T follicular helper cell (primary cell): ENCODE measurements at places on chromosomes 13 and 19.

- no peak for DNase-seq
These were observed 3.4 kb downstream of the ZNF823 start for GRCh38 chr19:11735375-11735774.

GRCh38 chr13:27281420-27281819 is 10.8 kb downstream of the RASL11A start:
- DNase-seq, result no peak

DNA sequence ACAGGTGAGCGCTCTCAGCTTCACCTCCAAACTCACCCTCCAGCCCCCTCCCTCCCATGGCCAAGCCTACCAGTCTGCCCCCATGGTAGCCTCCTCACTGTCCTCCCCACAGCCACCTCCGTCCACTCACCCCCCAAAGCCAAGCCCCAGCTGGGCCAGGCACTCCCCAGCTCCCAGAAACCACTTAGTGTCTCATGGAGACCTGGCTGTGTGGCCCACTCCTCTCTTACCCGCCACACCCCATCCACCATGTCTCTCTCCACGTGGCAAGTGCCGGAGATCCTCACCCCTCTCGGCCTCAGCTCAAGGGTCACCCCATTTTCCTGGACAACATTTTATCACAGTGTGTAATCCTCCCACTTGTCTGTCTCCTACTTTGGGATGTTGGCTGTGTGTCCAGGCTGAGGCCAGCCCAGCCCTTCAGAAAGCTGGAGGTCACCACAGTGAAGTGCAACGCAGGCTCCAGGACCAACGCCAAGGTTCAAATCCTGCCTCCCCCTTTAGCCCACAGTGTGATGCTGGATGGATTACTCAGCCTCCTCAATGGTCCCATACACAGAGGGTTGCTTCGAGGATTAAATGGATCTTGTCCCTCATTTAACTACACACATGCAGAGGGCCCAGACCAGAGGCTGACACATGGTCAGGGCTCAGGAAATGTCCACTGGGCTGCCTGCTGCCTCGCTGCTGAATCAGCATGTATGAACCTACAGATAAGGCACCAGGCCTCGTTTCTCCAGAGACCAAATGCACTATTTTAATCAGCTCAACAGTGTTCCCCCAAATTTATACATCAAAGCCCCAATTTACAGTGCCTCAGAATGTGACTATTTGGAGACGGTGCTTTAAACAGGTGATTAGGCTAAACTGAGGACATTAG is 71.3 kb downstream of the CEBPG start:
- no peak for DNase-seq

GRCh38 chr13:50887151-50887550 is 22.4 kb upstream of the RNASEH2B start:
- DNase-seq, result no peak

- no peak for DNase-seq
These were observed 330.6 kb downstream of the ATP8A2 start for GRCh38 chr13:25702386-25702785.

DNA sequence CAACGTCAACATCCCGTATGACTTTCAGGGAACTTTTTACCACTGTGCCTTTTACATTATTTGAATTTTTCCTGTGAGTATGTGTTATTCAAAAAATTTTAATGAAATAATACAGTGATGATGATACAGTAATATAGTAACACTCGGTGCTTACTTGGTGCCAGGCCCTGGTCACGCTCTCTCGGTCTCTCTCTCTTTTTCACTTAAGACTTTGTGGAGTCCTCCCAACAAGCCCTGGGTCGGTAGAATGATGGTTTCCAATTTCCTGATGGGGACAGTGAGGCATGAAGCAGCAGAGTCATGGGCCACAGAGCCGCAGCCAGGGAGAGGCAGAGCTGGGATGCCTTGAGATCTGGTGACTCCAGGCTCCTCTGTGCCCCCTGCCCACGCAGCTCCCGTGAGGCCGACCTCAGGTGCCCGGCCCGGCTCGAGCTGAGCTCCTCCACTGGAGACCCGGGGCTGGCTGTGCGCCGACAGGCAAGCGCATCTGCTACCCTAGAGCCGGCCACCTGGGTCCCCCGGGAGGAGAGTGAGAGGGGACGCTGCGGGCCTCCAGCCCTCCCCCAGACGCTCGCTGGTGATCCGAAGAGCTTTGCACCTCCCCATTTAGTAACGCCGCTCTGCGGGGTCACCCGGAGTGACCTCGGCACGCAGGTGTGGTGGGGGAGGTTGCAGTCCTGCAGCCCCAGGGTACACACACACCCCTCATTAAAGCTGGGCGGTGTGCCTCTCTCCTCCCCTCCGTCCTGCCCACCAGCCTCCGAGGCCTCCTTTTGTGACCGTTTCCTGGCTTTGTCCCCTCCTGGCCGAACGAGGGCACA is 4.4 kb upstream of the SBK3 start:
- no peak for DNase-seq

DNA sequence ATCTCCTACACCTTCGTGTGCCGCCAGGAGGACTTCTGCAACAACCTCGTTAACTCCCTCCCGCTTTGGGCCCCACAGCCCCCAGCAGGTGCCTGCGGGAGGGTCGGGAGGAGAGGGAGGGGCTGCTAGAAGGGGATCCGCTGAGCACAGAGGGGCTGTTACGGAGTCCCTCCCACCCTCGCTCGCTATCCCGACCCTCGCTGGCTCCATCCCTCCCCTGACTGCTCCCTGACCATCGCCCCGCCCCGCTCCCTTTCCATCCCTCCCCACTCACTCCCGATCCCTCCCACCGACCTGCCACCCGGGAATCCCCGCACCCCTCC is 780 bp downstream of the CD177 start:
- no peak for DNase-seq

GRCh38 chr19:35977446-35978222 is 17.4 kb upstream of the SDHAF1 start:
- DNase-seq, result no peak

GRCh38 chr13:44242766-44243165 is 130.9 kb upstream of the SERP2 start:
- no peak for DNase-seq

GRCh38 chr13:50485979-50486935 is 357.2 kb downstream of the DLEU7 start:
- DNase-seq, result no peak

GRCh38 chr13:100528820-100529219 is 59.8 kb downstream of the GGACT start:
- no peak for DNase-seq

GRCh38 chr19:10339380-10339960 is at the start of gene ICAM3:
Gene ICAM3, minus strand, starts transcription at chr19:10339624. Its CDS starts 10 bp downstream, at chr19:10339614.
- peak; percentile 22 for DNase-seq

DNA sequence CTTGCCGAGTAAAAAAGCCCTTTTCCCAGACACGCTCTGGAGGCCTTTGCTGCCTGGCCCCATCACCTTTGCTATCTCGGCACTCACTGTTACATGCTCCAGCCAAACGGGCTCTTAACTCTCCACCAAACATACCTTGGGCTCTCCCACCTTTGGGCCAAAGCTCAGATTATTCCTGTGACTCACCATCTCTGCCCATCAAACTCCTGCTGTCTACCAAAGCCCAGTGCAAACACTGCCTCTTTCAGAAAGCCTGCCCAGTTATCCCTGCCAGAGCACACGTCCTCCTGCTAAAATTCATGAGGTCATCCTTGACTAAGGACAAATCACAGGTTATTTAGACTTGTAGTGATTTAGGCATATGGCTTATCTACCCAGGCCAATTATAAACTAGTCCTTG is 48.1 kb upstream of the SERPINE3 start:
- DNase-seq, result no peak

DNA sequence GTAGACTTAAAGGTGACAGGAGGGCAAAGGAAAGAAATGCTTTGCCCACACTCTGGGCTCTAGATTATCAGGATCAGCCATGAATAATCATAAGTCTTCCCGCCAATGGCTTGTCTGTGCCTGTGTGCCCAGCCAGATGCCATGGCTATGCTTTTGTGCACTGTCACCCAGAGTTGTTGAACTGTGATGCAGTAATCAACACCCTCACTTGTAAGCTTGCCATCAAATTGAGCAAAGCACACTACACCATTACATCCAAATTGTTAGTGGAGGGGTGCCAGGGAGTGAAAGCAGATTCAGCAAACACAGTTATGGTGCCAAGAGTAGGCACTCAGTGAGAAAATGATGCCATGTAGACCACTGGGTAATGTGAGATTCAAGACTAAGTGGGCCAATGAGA is 845.3 kb upstream of the MIR17HG start:
- DNase-seq, result no peak

DNA sequence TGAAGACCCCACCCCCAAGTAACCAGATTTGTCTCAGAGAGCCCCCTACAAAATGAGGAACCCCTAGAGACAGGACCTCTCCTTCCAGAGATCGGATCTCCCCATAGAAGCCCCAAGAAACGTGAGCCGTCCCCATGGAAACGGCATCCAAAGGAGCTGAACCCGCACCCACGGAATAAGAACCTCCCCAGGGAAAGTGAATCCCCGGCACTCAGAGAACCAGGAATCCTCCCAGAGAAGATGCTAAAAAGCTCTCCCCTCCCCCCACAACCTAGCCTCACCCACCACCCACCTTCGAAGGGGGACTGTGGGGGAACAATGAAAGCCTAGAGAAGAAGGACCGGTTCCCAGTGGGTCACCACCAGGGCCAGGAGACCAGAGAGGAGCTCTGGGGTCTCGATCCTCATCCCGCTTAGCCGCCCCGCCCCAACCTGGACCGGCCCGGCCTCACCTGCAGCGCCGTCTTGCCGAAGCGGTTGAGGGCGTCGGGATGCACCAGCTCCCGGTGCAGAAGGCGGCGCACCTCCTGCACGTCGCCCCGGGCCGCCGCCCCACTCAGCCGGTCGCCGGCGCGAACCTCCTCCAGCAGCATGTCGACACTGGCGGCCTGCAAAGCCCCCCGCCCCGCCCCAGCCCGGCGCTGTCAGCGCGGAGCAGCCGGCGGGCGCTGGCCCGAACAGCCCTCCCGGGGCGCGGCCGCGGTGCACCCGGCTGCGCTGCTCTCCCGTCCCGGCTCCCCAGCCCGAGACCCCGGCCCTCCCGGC is 535 bp downstream of the CDKN2D start:
- peak; percentile 54 for DNase-seq

DNA sequence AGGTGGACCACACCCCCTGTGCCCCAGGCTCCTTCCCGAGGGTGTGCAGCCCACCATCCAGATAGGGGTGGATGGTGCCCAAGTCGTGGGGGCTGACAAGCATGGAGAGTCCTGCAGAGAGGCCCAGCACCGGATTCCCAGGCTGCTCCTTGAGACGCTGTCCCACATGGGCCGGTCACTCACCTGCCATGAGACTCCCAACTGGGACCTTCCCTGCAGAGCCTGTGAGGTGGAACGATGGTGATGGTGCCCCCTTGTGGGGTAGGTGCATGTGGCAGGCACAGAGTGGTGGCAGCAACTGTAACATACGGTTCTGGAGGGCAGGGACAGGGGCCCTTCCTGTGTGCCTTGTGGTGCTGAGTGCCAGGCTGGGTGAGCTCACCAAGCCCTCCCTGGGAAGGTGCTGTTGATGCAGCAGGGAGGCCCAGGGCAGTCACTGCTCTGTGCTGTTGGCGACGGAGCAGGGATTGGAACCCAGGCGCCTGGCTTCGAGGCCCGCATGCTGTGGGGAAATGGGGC is 33.1 kb downstream of the PPP1R37 start:
- DNase-seq, result peak; percentile 50

GRCh38 chr13:21548577-21548976 is 55.4 kb downstream of the MICU2 start:
- DNase-seq, result no peak

DNA sequence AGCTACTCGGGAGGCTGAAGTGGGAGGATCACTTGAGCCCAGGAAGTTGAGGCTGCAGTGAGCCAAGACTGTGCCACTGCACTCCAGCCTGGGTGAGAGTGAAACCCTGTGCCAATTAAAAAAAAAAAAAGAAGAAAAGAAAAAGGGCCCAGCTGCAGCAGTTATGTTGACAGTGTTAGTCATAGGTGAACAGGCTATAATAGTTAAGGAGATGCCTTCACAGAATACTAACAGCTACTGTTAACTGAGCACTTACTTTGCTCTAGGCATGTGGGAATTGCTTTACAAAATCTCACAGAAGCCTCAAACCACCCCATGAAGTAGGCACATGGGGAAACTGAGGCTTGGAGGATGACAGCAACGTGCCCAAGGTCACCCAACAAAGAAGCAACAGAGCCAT is 3.9 kb downstream of the FBXO17 start:
- DNase-seq, result no peak

- DNase-seq, result no peak
These were observed 703.7 kb downstream of the UQCRFS1 start for GRCh38 chr19:28509079-28509895.

- DNase-seq, result no peak
These were observed 34.8 kb downstream of the IL12RB1 start for GRCh38 chr19:18051887-18052286.

DNA sequence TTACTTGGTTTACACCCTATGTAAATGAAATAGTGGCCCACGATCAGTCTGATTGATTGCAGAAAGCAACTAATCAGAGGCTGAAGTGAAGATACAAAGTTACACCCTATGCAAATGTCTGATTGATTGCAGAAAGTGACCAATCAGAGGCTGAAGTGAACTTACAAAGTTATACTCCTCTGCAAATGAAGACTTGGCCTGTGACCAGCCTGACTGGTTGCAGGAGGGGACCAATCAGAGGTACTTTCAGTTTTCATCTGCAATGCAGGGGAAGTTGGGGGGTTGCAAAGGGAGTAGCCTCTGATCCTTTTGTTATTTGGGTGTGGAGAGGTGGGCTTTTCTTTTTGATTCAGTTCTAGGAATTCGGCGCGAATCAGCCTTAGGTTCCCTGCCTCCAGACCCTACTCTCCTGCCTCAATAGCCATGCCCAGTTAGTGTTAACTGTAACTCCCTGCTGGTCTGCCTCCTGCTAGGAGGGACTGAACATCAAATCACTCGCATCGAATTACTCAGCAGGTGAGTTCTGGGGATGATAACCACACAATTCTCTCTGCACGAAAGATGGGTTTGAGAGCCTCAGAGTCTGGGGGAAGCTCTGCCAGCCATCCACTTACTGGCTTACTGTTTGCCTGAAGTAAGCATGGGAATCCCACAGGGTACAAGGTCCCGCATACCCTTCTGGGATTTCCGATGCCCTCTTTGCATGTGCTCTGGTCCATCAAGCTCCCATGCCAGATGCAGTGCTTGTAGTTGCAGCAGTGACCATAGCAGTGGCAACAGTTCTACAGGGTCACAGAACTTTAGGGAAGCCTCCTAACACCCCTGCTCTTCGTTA is 7.5 kb downstream of the ARL11 start:
- DNase-seq, result no peak

DNA sequence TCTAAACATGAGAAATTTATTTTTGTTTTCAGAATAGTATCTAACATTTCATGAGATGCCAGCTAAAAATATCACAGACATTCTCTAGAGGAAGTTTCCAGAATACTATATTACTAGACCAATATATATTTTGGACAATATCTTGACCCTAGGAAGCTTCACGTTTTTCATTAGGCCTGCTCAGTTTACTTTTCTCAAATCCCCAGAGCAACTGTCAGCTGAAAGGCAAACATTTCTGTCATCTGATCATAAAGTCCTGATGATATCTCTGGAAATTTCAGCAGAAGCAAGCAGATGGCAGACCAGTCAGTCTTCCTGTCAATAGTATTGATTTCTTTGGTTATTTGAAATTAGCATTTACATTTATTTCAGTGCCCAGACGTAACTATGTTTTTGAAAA is 4.0 kb downstream of the POSTN start:
- DNase-seq, result no peak

- DNase-seq, result no peak
These were observed 21.5 kb downstream of the CYP4F22 start for GRCh38 chr19:15529774-15530372.
